Caco-2 (cell line): ENCODE measurements at places on chromosomes 7 and 10. TPM values are rescaled to one million over a fixed set of nuclear protein-coding genes. Genes with fewer than 3 reads are reported as not detected.

DNA sequence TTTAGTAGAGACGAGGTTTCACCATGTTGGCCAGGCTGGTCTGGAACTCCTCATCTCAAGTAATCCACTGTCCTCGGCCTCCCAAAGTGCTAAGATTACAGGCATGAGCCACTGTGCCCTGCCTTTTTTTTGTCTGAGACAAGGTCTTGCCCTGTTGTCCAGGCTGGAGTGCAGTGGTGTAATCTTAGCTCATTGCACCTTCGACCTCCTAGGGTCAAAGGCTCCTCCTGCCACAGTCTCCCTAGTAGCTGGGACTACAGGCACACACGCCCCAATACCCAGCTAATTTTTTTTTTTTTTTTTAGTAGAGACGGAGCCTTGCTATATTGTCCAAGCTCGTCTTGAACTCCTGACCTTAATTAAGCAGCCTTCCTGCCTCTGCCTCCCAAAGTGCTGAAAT lies 26.8 kb upstream of the SUPV3L1 start:
- DNase-seq, result no peak
- no peak overlapping the region for H3K4me3 ChIP-seq
- H3K36me3 ChIP-seq, result no peaks in the 10 kb centered on the region
- H3K27ac ChIP-seq, result no peak overlapping the region

GRCh38 chr7:2403718-2404648 lies 572 bp downstream of the CHST12 start:
- DNase-seq, result peak; percentile 55
- H3K4me3 ChIP-seq, result peak overlapping the region; percentile 79
- no peaks in the 10 kb centered on the region for H3K27me3 ChIP-seq
- H3K4me1 ChIP-seq, result peaks cover 6% of the 10 kb centered on the region; the same call in 1 of the 2 replicates
- no peak overlapping the region for H3K27ac ChIP-seq

Gene MMD2
- not detected in 2 replicates for total RNA-seq

DNA sequence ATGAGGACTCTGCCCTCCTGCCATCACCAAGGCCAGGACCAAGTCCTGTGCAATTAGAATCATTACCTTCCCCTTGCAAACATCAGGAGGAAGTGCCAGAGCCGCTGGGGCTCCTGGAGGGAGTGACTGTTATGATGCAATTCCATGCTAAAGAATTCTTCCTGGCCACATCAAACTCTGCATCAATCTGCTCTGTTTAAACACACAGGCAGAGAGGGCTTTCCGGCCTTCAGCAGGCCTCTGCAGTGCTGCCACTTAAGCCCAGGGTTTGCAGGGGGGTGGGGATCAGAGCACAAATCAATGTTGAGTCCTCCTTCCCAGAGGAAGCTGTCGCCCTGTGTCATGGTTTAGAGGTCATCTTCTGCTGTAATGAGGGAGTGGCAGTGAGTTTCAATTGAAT lies 58.1 kb downstream of the CTBP2 start:
- H3K27ac ChIP-seq, result no peak overlapping the region
- no peak for DNase-seq
- no peaks in the 10 kb centered on the region for H3K4me1 ChIP-seq
- H3K4me3 ChIP-seq, result no peak overlapping the region
- H3K36me3 ChIP-seq, result no peaks in the 10 kb centered on the region; the same call in none of the 2 replicates

- peaks cover 34% of the 10 kb centered on the region for H3K4me1 ChIP-seq
- H3K36me3 ChIP-seq, result no peaks in the 10 kb centered on the region
Measured at GRCh38 chr10:48416584-48417232, 110.2 kb downstream of the MAPK8 start.

- H3K27ac ChIP-seq, result no peak overlapping the region
- DNase-seq, result no peak
- H3K4me1 ChIP-seq, result peaks cover 11% of the 10 kb centered on the region
- H3K27me3 ChIP-seq, result no peaks in the 10 kb centered on the region
- no peak overlapping the region for H3K4me3 ChIP-seq
Measured at GRCh38 chr7:112238852-112239610, 32.5 kb downstream of the ZNF277 start.

Gene FGL2
- total RNA-seq, result not detected in 2 replicates
